SW480 (cell line): ENCODE measurements at places on chromosomes 2 and 18.

DNA sequence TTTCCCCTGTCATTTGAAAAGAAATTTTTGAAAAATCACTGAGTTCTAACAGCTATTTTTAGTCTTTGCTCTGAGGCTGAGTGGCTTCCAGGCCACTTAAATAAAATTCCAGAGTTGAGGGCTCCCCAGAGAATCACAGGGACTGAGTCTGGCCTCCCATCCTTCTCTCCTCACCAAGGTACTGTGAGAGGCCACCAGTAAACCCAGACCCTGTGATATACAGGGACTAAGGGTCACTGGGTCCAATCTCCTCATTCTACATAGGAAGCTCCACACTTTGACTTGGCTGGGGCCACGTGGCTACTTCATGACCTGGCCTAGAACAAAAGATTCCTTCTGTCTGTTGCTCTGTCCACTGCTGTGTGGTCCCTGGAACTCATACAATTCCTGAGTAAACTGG is 123.2 kb upstream of the CDCA7 start:
- DNase-seq = no peak

GRCh38 chr2:233480490-233481202 is 85.9 kb downstream of the USP40 start:
- no peak for DNase-seq

DNA sequence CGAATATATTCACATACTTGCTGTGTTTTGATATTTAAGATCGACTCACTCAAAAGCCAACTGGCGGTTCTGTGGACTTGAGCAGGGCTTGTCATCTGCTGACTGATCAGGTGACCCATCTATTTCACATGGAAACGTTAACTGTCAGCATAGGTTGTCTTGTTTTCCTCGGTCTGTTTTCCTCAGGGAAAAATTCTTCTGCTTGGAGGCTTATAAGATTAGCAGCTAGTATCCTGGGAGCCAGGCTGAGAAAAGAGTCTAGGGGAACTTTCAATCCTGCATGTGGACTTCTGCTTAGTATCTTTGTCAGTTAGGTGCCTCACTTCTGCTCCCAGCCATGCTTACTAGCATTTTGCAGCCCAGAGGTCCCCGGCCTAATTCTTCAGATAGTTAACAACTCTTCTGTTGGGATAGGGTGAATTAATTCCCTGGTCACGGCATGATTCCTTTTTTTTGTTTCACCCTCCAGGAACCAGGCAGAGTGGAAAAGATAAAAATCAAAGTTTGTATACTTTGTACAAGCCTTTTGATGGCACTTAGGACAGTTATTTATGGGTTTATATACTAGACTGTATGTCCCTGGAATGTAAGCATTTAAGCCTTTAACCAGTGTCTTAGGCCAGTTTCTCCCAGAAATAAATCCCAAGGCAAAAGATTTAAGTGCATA is 226.0 kb downstream of the GULP1 start:
- no peak for DNase-seq

DNA sequence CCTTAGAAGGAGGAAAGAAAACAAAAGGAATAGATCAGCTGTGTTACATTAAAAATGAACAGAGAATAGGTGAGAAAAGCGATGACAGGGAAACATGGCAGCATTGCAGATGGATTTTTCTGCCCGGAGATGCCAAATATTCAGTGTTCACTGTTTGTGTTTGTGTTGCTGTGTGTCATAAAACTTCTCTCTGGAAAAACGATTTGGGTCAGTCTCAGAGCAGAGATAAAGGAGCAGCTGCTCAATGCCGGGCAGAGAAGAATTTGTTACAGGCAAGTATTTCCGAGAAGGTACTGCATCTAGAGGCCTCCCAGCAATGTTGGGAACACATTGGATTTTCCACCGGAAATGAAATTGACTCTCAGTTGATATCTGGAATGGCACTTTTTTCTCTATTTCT is 156.4 kb upstream of the KLHL14 start:
- DNase-seq = no peak

DNA sequence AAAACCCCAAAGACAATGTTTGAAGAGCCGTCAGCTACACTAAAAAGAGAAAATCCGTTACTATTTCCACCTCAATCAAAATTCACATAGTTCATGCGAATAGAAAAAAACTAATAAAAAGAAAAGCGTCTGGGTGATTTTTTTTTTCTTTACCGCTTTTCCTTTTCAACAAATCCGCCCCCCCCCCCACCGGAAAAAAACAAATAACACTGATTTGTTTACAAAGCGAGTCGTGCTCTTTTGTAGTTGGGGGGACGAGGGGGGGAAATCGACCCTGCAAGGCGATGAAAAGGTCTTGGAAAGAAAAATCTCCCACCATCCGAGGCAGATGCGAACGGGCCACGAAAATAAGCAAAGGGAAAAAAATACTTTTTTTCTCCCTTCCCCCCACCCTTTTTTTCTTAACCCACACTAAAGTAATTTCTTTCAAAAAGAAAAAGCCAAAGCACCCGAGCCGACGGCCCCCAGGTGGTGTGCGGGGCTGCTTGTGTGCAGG is 638 bp downstream of the ZNF521 start:
- no peak for DNase-seq

- no peak for DNase-seq
Observed at GRCh38 chr2:122514451-122514996, 759.1 kb downstream of the TSN start.
